HFFc6 (cell line): ENCODE measurements at places on chromosomes 1 and 21. TPM values are rescaled to one million over a fixed set of nuclear protein-coding genes. Genes with fewer than 3 reads are reported as not detected.

GRCh38 chr1:79255421-79255820 is 248.9 kb upstream of the ADGRL4 start:
- DNase-seq = no peak

GRCh38 chr1:175844877-175845276 is 101.5 kb upstream of the TNR start:
- DNase-seq = no peak

DNA sequence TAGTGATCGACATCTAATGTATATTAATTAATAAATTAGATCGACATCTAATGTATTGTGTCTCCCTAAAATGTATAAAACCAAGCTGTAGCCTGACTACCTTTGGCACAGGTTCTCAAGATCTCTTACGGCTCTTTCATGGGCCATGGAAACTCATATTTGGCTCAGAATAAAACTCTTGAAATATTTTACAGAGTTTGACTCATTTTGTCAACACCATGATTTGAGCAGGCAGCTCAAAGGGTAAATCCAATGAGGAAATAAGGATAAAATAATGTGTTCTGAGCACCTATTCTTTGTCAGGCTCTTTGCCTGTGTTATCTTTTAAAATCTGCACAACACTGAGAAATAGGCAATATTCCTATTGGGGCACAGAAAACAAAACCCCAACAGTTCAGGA is 223.4 kb upstream of the DUSP10 start:
- no peak for DNase-seq

GRCh38 chr1:193019442-193020026 is 39.6 kb downstream of the UCHL5 start:
- DNase-seq = peak; percentile 59

- no peak for DNase-seq
Measured at GRCh38 chr1:203284411-203285123, 20.8 kb upstream of the BTG2 start.

DNA sequence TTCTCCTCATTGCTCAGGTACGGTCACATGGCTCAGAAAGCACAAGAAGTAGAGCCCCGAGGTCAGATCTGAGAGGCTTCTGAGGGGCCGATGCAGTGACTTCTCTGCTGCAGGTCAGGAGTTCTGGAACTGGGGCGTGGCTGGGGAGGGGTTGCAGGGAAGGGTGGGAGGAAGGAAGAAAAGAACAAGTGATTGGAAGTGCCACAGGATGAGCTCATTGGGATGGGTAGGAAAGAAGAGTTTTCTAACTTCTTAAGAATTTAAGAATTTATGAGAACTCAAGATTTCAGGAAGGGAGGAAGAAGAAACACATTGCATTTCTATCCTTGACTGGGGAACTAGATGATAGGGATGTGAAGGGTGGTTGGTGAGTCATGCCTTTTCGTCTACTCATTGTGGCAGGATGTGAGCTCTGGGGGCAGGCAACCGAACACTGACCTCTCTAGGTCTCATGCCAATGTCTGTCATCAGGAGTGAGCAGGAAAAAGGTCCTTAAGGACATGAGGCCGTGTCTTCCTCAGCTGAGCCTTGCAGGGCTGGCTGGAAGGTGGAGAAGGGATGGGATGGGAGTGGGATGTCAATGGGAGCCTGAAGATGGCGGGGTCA is 497 bp downstream of the FCRLB start:
- DNase-seq = peak; percentile 89

- no peak for DNase-seq
Measured at GRCh38 chr1:240018617-240019016, 73.1 kb upstream of the FMN2 start.

- no peak for DNase-seq
Measured at GRCh38 chr1:110673197-110673701, 1.5 kb downstream of the KCNA3 start.

Gene FCRL1
- not detected in 3 replicates for total RNA-seq

Gene CA6
- total RNA-seq = not detected in 3 replicates

Gene C1orf141
- total RNA-seq = not detected in 3 replicates
